Stimulated activated CD4-positive, alpha-beta T cell treated with anti-CD3 and anti-CD28 coated beads, Interleukin-4, amount 100 ng/mL, for 24 hours (primary cell): ENCODE measurements at places on chromosomes 6 and 20.

GRCh38 chr20:53929974-53930650 is 140.3 kb downstream of the BCAS1 start:
- no peak for DNase-seq

DNA sequence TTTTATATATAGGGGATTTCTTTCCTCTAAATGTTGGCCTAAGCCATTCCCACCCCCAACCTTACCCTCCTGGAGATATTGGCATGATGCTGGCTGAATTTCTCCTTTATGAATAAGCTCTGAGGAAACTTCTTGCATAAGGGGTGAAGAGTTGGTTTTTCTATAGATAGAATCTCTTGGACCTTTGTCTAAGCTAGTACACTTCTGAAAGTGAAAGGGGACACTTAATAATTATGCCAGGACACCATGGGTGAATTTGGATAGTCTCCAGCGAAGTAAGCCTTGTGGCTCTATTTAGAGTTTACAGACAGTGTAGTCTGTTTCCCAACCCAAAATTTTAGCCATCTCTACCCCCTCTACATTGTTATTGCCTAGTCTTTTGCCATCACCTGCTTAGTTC is 27.1 kb upstream of the FABP7 start:
- no peak for DNase-seq

DNA sequence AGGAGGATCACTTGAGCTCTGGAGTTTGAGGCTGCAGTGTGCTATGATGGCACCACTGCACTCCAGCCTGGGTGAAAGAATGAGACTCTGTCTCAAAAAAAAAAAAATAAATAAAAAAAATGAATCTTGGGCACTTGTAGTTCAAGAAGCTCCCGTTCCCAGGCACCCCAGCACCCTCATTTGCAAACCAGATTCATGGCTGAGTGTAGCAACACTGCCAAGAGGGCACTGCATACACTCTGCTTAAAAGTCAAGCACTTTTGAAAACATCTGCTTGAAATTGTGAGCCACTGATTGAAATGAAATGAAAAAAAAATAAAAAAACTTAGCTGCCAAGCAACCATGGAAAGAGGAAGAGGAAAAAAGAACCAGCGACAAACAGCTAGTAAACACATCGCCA is 124.7 kb upstream of the SASH1 start:
- no peak for DNase-seq

DNA sequence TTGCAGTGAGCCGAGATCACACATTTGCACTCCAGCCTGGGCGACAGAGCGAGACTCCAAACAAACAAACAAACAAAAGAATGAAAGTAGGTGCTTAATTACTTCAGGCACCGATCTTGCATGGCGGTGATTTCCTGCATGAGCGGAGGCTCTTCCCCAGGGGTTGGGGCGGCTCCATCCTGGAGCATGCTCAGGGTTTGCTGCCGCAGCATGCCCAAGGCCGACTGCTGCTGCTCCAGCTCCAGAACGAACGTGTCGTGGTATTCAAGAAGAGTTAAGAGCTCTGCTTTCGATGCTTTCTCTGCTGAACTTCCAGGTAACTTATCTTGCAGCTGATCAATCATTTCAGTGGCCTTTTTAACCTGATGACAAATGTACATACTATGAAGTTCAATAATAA is 313.8 kb downstream of the SYNE1 start:
- no peak for DNase-seq

GRCh38 chr6:76843054-76843822 is 620.1 kb downstream of the HTR1B start:
- DNase-seq: no peak

GRCh38 chr6:68777956-68778355 is 142.9 kb downstream of the ADGRB3 start:
- no peak for DNase-seq

GRCh38 chr6:25088513-25088912 is 152.8 kb upstream of the RIPOR2 start:
- DNase-seq: no peak

DNA sequence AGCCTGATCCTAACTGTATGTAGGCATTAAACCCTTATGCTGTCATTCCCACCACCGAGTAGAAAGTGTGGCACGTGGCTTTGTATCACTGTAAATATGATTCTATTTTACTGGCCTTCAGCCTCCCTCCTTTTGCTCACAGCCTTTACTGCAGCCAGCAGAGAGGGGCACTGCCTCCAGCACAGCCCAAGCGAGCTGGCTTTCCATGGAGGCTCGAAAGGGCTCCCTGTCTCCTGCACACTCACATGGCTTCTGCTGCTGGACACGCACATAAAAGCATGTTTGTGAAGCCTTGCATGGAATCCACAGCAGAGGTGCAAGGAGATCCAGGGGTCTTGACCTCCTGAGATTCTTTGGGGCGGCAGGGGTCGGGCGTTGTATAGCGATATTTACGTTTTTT is 51.3 kb downstream of the RNASET2 start:
- DNase-seq: no peak

DNA sequence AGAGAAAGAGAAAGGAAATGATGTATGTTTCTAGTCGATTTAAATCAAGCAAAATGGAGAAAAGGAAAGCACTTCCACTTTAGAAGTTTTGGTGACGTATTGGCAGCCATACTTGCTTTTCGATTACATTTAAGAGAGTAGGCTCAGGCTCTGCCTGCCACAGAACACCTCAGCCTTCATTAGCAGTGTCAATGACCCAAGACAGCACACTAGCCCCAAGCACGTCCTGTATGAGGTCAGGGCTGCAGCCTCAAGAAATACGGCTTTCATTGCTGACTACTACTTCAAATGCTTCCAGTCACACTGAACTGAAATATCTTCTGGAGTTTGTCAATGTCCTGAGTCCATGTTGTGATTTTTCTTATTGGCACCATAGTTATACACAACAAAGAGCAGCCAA is 285.3 kb downstream of the EYA4 start:
- no peak for DNase-seq

- DNase-seq: no peak
These were observed 47.3 kb upstream of the HIVEP1 start for GRCh38 chr6:11964729-11965335.

DNA sequence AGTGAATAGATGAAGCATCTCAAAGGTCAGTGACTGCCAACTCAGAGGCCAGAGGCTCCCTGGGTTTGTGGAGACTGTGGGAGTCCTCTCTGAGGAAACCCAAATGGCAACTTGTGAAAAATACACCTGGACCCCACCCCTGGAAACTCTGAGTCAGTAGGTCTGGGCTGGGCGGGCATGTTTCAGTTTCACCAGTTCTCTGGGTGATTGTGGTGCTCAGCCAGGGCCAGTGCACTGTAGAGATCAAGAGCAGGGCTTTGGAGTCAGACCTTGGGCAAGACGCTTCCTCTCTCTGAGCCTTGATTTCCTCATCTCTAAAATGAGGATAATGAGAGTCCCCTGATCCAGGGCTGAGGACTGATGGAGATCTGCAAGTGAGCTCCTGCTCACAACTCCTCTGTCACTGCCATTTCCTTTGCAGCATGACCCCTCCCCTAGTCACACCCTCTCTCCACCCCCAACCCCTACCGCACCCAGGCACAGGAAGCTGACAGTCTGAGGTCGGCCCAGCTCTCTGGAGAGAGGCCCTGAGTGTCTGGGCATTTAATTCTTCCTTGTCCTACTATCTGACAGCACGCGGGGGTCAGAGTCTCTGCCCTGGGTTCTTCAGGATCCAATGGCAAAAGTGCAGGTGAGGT is 5.1 kb downstream of the DEF6 start:
- peak; percentile 91 for DNase-seq

DNA sequence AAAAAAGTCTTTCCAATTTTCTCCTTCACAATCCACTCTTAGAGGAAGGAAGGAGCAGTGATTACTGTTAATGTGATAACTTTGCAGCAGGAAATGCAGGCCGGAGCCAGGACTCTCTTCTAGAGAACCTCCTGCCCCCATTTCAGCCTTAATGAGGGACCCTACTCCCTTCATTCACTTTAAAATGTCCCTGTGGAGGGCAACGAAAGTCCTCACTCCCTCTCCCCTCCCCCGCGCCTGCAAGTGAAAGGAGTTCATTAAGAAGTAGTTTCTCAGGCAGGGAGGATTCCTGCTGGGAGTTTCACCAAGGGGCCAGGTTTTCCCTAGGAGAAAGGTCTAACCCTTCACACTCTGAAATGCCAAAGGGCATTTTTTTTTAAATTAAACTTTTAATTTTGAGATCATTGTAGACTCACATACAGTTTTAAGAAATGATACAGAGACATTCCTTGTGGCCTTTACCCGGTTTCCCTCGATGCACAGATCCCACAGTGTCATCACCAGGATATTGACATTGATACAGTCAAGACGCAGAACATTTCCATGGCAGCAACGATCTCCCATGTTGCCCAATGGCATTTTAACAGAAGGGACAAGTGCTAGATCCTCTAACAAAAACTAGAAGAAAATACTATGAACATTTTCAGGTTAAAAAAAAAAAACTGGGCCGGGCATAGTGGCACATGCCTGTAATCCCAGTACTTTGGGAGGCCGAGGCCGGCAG is 6.8 kb upstream of the COMMD7 start:
- no peak for DNase-seq

GRCh38 chr20:61169874-61170273 is 82.2 kb upstream of the CDH4 start:
- no peak for DNase-seq

- DNase-seq: no peak
These were observed 101.6 kb downstream of the TMEM200A start for GRCh38 chr6:130467146-130468050.

- no peak for DNase-seq
These were observed 46.9 kb downstream of the TMEM200A start for GRCh38 chr6:130412556-130413290.

- DNase-seq: no peak
These were observed 87.3 kb downstream of the TOX2 start for GRCh38 chr20:44001667-44002596.

DNA sequence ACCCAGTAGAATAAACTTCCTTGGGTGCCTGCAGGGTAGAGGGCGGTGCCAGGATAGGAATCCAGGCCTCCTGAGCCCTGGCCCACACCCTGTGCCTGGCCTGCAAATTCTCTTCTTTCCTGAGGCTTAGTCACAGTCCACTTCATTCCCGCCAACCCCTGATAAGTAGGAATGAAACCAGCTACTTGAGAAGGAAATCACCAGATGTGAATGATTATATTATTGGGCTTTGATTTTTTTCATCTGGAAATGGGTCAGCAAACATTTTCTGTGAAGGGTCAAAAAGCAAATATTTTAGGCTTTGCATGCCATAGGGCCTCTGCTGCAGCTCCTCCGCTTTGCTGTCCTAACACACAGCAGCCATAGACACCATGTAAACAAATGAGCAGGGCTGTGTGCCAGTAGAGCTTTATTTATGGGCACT is 50.2 kb downstream of the STK35 start:
- DNase-seq: no peak

DNA sequence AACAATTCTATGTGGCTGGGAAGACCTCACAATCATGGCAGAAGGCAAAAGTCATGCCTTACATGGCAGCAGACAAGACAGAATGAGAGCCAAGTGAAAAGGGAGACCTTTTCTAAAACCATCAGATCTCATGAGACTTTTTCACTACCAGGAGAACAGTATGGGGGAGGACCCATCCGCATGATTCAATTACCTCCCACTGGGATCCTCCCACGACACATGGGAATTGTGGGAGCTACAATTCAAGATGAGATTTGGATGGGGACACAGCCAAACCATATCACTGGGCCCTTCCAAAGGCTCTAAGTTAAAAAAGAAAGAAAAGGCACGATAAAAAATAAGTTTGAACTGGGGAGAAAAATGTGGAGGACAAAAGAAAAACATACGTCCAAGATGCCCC is 406.9 kb upstream of the CDH4 start:
- no peak for DNase-seq
